ENCODE measurements at places on chromosomes 2 and 18.

DNA sequence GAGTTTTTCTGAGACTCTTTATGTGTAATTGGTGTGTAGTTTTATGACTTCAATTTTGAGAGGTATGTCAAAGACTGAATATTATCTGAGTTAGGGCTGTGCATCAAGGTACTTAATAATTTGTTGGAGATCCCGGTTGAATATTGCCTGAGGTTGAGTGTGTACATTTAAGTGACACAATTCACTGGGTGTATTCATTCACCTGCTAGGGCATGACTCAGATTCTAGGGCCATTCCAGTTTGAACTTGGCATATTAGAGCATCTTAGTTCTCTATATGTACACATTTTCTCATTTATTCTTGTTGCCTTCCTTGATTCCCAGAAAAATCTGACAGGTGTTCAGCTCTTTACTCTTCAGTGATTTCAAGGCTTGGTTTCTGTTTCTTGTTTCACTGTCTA, 12.5 kb downstream of the MAP4K4 start:
- no peak for DNase-seq

DNA sequence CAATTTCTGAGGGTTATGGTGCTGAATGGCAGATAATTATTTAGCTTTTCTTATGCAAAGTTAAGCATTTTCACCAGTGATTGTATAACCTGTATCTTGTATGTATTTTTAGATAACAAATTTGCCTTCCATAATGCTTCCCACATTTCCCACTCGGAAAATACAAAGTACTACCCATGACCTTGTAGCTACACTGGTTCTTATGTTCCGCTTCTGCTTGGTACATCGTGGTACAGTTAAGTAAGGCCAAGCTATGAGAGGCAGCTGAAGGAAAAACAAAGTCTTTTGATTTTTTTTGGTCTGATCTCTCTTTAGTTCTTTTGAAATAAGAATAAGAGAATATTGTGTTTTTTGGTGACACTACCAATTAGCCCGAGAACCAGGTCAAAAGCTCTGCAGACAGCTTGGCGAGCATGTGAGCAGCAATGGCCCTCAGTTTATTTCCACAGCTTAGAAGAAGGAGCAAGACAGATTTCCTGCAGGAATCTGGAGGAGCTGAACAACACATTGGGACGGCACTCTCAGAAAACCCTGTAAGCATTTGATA, 26.8 kb downstream of the SH3YL1 start:
- no peak for DNase-seq

GRCh38 chr2:116224610-116225009, 1589.9 kb upstream of the DDX18 start:
- DNase-seq: no peak

GRCh38 chr2:86815611-86816010, 24.9 kb upstream of the CD8A start:
- no peak for DNase-seq

DNA sequence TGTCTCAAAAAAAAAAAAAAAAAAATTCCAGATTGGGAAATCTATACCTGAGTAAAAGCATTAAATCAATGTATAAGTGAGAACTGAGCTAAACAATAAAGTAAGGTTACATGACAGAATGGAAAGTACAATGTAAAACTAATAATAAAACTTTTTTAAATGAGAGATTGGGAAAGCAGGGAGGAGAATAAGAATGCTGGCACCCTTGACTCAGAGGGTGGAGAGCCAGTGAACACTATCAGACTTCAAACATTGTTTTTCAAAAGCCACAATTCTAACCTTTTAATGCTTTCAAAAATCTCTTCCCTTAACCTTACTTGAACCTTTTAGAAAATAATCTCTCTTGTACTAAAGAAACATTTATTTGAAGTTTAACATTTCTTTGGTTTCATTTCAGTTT, 63.5 kb downstream of the TBC1D8 start:
- no peak for DNase-seq

DNA sequence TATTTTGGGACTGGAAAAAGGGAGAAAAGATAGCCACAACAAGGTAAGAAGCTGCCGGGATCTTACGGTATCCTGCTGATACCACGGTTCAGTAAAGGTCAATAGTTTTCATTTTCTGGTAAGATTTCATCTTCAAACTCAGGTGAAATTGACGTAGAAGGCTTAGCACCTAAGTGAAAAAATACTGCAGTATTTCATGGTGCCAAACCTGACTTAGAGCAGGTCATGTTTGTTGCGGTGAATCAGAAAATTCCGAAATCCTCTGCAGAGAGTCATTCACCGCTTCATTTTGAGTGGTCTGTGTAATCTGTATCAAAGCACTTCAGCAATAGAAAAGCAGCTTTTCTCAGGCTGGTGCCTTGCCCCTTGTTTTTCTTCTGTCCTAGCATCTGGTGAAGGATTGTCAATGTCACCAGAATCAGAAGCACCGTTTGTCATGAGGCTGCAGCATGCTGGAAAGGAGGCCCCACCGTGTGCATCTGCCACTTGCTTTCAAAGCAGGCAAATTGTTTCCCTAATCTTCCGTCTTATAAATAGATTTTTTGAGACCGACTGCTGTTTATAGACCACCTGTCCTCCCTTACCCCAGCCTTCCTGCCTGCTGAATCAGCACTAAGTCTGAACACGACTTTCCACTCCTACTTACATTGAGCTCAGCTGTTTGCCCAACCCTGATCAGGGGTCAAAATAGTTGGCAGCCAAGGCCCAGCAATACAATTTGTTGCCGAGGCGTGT, 156.3 kb downstream of the EML6 start:
- no peak for DNase-seq

GRCh38 chr2:56084111-56084901, 99.5 kb upstream of the CCDC85A start:
- DNase-seq: no peak

- DNase-seq: no peak
Observed at GRCh38 chr2:114316532-114317300, 125.7 kb upstream of the DPP10 start.

DNA sequence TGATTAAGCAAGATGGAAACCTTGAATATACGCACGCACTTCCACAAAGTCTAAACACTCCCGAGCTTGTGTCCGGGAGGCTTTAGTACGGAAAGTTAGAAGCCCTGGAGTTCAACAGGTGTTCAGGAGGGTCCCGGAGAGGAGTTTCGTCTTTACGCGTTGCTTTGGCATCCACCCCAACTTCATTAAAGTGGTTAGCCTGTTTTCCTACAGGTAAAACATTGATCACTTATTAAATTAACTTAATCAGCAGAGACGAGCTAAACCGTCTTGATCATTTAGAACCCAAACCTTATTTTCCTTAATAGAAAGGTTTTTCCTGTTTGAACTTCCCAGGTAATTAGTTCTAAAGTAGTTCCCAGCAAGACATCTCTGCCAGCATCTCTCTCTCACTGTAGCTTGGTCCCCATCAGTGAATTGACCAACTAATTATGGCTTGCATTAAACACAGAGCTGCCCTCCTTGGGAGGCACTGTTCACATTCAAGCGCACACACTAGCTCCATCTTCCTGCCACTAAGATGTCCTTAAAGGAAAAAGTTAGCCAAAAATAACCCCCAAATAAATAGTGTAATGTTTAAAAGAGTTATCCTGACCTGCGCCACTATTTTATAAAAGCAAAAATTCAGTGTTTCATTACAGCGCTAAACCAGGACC, 1.4 kb downstream of the NPAS2 start:
- no peak for DNase-seq

- no peak for DNase-seq
Observed at GRCh38 chr18:5155218-5155906, 41.7 kb downstream of the AKAIN1 start.

GRCh38 chr2:108396845-108397244, 19.1 kb downstream of the SULT1C4 start:
- no peak for DNase-seq

DNA sequence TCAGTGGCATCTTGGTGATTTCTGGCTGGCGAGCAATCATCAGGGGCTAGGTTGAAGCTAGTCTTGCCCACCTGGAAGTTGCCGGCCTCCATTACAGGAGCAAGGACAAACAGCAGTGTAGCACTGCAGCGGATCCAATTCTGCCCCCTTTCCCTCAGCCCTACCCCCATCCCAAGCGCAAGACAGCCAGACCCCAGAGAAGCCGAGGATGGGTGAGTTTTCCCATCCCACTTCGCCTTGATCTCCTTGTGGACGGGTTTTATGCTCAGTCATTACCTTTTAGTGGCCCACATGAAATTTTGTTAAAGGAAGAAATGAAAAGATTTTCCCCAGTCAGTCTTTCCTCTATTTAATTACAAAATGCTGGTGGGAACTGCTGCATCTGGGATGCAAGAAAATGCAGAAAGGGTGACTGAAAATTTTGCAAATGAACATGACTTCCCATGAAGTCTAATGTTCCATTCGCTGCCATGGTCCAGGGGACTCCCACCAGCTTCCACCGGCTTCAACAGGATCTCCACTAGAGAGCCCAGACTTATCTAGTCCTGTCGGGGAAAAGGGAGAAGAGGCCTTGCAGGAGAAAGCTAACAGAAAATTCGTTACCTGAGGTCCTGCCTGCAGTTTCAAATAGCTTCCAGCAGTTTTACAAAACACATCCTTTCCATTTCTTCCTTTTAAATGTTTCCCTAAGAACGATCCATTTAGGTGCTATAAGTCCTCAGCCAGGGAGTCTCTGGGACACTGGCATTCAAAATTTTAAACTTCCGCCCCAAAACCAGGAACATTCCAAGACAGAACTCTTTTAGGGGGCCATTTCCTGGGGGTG, 1.9 kb upstream of the HOXD9 start:
- no peak for DNase-seq

GRCh38 chr2:120783969-120784372, 48.3 kb downstream of the GLI2 start:
- no peak for DNase-seq

- no peak for DNase-seq
Observed at GRCh38 chr2:232146294-232146693, 184.8 kb downstream of the DIS3L2 start.

DNA sequence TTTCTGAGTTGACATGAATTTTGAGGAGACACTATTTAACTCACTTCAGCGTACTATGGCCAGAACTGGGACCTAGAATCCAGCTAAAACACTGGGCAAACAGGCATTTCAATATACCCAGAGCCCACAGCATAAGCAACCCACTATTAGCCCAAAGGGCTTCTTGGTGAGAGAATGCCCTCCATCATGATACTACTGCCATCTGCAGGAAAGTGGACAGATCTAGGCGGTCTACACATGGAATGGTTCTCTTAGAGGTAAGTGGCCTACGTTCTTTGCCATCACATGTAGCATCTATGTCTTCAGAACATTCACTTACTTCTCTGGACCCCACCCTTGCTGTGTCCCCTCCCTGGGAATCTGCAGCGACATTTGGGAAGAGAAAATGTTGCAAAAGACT, 181.3 kb upstream of the LINC00305 start:
- no peak for DNase-seq

DNA sequence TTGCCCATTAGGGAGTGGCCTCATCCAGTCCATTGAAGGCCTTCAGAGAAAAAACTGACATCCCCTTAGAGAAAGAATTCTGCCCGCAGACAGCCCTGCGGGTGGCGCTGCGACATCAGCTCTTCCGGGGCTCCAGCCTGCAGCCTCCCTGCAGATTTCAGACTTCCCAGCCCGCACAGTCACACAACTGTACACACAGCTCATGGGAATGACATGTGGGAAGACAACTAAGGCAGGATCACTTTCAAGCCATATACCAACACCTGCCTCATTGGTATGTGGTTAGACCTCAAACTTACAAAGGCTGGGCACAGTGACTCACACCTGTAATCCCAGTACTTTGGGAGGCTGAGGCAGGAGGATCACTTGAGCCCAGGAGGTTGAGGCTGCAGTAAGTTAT, 24.8 kb upstream of the TUBB6 start:
- DNase-seq: no peak

DNA sequence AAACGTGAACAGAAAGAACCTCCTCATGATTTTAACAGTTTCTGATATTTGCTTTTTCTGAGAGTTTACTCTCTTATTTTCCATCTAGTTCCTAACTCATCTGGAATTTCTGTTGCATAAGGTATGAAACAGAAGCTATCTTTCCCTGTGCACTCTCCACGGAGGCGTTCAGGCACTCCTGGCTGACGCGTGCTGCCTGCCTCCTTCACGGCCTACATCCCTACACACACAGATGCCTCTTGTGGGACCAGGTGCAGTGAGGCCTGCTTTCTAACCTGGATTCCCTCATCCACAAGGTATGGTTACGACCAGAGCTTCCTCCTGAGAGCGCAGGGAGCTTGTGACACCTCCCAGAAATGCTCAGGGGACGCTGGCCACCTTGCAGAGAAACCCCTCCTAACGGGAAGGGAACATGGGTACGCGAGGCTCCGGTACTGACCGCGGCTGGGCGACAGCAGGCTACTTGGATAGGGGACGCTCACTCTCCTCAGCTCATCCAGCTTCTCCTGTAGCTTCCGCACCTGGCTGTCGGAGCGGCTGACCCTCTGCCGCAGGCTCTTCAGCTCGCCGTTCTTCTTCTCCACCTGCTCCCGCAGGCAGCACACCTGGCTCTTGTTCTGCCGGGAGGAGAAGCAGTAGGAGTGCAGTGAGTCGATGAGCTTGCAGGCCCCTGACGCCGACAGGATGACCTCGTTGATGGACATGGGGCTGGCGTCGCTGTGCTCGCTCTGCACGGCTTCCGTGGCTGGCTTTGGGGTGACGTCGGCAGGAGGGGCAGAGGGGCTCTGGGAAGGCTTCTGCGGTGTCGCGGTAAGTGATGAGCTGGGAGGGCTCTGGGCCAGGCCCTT, 4.3 kb downstream of the THAP4 start:
- DNase-seq: no peak

DNA sequence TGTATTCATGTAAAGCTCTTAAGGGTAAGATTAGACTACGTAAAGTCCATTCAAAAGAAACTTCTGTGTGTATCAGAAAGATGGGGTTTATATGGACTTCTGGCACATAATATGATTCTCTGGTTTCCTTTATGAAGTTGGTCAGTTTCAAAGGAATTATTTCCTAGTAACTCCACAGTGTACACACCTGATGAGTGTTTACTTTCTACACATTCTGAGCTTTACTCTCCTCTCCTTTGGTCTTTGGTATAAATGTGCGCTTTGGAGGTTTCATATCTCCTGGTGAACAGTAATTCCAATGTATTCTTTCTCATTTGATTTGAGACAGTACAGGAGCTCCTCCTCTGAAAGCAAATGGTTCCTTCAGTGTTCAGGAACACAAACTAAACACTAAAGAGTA, 88.1 kb downstream of the OXER1 start:
- no peak for DNase-seq

DNA sequence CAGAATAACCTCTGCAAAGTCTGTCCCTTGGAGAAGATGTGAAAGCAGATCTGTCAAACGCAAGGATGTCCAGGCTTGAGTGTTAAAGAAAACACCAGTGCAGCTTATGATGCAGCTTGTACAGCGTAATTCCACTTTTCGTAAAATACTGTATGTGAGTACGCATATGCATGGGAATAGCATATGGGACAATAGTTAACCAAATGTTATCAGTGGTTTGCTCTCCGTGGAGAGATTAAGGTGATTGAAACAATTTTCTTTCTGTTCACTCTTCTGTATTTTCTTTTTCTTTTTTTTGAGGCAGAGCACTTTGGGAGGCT, 27.2 kb downstream of the ATOH8 start:
- DNase-seq: no peak

- DNase-seq: no peak
Observed at GRCh38 chr18:7317804-7318231, 86.9 kb downstream of the LRRC30 start.

Measured in stimulated activated CD8-positive, alpha-beta memory T cell treated with anti-CD3 and anti-CD28 coated beads, Interleukin-7, amount 100 ng/mL, for 1 hour (primary cell).